ENCODE measurements at places on chromosomes 7 and 10. TPM values are rescaled to one million over a fixed set of nuclear protein-coding genes. Genes with fewer than 3 reads are reported as not detected.

Gene DENND2A
- total RNA-seq: not detected

Gene SOSTDC1
- not detected for total RNA-seq

Gene HMX3
- 60.5 TPM for total RNA-seq

Gene SEMA3A
- total RNA-seq: 0.32 TPM

Gene MINPP1
- total RNA-seq: 12.7 TPM

Gene SCD
- total RNA-seq: 188 TPM

DNA sequence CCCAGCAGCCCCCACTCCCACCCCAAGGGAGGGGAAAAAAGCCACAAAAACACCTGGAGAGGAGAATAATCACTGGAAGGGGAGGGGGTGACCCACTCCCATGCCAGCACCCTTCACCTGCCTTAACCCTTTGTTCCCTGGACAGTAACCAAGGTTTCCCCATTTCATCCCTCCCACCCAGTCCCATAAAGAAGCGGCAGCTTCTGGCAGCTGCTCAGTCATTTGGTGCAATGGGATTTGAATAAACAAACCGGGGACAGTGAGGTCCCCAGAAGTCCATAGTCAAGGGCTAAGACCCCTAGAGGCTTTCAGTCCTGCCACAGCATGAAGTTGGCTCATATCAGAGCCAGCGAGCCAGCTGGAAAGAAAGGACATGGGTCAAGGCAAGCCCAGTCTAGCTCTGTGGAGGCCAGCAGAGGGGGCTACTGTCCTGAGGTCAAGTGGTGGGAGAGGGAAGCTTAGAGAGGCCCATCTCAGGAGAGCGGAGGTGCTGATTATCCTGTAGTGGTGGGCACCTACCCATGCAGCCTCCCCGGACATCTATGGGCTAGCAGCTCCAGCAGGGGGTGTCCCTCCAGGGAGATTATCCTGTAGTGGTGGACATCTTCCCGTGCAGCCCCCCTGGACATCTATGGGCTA is 58.9 kb upstream of the LBX1 start:
- DNase-seq: no peak

GRCh38 chr7:45391618-45392451 is 182.3 kb upstream of the ADCY1 start:
- DNase-seq: no peak

DNA sequence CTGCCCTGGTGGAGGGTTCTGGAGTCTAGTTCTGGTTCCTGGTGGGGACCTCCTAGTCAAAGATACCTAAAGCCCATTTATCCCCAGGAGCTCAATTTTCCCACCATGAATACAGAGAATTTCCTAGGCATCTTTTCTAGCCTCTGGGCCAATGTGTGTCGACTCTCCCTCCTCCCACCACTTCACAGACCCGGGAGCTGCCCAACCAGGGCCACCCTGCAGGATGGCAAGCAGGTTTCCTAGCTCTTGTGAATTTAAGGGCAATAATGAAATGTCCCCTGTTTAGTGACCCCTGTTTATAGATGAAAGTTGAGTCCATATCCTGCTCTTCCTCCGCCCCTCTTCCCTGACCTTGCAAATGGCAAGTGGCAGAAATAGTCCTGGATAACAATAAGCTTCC is 9.4 kb downstream of the DLX5 start:
- no peak for DNase-seq

DNA sequence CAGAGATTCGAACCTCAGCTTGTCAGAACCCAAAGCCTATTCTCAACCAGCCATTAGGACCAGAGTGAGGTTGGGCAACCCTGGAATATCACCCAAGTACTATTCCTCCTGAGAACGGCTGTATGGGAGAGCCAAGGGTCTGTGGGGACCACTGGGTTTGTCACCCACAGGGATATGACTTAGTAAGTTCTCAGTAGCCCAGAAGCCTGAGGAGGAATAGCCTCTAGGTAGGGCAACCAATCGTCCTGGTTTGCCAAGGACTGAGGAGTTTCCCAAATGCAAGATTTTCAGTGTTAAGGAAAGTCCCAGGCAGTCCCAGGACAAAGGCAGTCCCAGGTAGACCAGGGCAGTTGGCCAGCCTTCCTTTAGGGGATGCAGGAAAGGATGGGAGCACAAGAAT is 46.7 kb downstream of the PNLIPRP2 start:
- no peak for DNase-seq
